Dorsolateral prefrontal cortex (tissue), 122 donors: ENCODE measurements at places on chromosomes 16 and 17. TPM values are rescaled to one million over a fixed set of nuclear protein-coding genes. Genes with fewer than 3 reads are reported as not detected.

Gene SEPTIN12
- total RNA-seq, result 2.0 TPM

Gene SUZ12
- total RNA-seq, result 20.4 TPM

Gene MPV17L
- total RNA-seq, result 13.3 TPM

Gene SLC38A8
- total RNA-seq, result 1.2 TPM

Gene TEN1
- 7.4 TPM for total RNA-seq

Gene LGALS9C
- total RNA-seq, result not detected

Gene CDYL2
- 83.5 TPM for total RNA-seq

Gene HBQ1
- 7.3 TPM for total RNA-seq

Gene ACSM2B
- not detected for total RNA-seq

Gene CCL16
- not detected for total RNA-seq

Gene ATP1B2
- 236 TPM for total RNA-seq

Gene EFNB3
- 45.9 TPM for total RNA-seq

Gene KRTAP1-1
- total RNA-seq, result not detected

Gene SLC13A2
- total RNA-seq, result not detected

Gene TXNDC17
- 19.0 TPM for total RNA-seq

Gene ZFP90
- total RNA-seq, result 57.6 TPM

Gene RNF112
- 50.5 TPM for total RNA-seq

Gene KLHL11
- total RNA-seq, result 40.9 TPM
